Fibroblast of skin of right quadriceps (primary cell): ENCODE measurements at places on chromosomes 7 and 10.

GRCh38 chr7:112452102-112452888 is 2.0 kb downstream of the IFRD1 start:
- DNase-seq = peak; percentile 22

DNA sequence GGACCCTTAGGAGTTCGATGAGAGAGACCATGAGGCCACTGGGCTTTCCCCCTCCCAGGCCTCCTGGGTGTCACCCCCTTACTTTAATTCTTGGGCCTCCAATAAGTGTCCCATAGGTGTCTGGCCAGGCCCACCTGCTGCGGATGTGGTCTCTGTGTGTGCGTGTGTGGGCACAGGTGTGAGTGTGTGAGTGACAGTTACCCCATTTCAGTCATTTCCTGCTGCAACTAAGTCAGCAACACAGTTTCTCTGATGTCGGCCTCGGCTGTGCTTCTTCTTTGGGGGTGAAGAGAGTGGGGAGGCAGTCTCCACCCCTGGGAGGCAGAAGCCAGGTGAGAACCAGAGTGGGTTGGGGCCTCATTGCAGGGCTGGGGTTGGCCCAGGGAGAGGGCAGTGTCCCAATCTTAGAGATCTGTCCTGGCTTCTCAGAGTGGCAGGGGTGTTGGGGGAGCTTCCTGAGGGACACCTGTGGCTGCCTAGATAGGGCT is 1.5 kb downstream of the PVRIG start:
- DNase-seq = no peak

DNA sequence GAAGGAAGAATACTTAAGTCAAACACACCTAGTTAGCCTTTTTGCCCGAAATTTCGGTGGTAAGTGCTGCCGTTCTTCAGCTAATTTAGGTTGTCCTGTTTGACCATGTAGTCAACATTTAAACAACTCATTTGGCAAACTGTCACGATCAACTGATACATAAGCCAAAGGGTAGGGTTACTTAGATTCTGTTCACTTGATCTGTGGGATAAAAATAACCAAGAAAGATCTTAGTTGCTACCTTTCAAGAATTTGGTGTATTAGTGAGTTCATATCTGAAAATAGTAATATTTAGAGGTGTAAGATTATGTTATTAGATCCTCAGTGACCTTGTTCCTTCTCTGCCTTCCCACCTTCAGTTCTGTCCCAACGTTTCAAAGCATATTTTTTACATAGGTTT is 2.0 kb downstream of the TNKS2 start:
- DNase-seq = no peak

GRCh38 chr10:51920672-51921071 is 221.3 kb upstream of the CSTF2T start:
- DNase-seq = no peak

DNA sequence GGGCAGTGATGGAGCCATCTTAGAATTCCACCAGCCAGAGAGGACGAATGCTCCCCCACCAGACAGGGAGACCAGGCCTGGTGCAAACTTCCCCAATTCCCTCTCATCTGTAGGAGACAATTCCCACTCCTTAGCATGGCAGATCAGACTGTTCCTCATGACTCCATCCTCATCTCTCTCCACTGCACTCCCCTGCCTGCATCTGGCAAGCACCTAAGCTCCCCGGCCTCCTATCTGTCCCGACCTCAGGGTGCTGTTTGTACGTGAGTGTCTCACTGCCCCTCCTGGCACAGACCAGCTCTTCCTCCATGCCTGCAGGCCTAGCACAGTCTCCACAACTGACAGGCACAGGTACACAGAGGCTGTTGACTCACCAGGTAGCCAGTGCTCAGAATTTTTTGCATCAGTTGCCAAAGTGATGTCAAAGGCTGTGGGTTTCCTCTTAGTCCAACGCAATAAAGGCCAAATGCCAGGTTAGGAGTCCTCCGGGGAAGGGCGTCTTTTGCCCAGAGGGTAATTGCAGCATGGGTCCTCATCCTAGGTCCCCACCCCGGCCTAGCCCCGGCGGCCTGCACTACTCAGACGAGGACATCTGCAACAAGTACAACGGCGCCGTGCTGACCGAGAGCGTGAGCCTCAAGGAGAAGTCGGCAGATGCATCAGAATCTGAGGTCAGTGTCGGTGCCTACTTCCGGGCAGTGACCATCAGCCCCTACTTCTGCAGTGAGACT is 436.8 kb upstream of the FOXK1 start:
- no peak for DNase-seq

DNA sequence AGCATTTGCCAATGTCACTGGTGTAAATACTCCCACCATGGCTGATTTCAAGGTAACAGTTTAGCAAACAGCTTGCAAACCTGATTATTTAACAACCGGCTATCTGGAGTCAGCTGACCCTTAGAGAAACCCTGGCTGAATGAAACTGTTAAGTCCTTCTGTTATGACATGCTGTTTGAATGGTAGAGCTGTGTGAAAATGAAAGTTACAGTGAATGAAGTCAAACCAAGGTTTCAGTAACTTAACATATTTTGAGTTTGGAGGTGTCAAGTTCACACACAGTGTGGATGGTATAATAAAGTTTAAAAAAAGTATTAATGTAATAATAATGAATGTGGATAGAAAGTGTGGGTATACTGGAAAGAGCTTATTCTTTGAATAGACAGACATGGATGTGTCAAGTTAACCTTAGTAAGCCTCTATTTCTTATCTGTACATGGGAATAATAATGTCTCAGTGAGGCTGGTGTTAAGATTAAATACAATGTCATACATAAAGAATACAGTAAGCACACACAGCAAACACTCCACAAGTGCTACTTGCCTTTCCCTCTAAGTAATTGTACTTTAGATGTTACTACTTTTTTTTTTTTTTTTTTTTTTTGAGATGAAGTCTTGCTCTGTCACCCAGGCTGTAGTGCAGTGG is 150.4 kb downstream of the TAX1BP1 start:
- DNase-seq = no peak

DNA sequence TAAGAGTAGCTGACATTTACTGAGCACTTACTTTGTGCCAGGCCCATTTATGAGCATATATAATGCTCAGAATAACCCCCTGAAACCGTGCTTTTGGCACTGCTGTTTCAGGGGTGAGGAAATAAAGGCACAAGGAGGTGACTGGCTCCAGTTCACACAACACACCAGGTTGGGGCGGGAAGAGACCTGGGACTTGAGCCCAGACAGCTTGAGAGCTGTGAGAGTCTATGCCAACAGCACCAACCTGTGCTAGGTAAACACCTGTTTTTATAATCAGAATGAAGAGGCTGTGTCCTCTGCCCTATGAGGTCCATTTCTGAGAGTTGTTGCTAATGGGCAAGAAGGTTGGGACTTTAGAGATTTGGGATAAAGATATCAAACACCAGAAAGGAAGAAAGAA is 8.8 kb upstream of the AZGP1 start:
- no peak for DNase-seq
